Stimulated activated CD4-positive, alpha-beta T cell treated with anti-CD3 and anti-CD28 coated beads, Interleukin-1b, Interleukin-23, amount 100 ng/mL, for 4 hours (primary cell): ENCODE measurements at places on chromosomes 2 and 18.

DNA sequence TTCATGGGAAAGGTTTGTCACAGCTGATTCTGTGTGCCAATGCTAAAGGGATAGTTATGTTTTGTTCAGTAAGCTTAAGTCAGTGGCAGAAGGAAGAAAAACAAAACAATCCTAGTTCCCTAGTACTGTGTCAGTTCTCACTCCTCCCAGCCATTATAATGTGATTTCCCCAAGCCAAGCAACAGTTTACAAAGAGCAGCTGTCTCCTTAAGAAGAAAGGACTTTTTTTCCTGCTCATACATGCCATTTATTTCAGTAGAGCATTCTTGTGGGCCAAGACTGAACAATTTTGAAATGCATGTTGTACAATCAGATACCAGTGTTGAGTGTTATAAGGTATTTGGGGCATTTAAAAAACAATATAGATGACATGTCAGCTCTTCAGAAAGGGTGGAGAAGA is 52.1 kb downstream of the NEMP2 start:
- DNase-seq: no peak

GRCh38 chr18:12749121-12749520 is 46.3 kb downstream of the PSMG2 start:
- DNase-seq: no peak

DNA sequence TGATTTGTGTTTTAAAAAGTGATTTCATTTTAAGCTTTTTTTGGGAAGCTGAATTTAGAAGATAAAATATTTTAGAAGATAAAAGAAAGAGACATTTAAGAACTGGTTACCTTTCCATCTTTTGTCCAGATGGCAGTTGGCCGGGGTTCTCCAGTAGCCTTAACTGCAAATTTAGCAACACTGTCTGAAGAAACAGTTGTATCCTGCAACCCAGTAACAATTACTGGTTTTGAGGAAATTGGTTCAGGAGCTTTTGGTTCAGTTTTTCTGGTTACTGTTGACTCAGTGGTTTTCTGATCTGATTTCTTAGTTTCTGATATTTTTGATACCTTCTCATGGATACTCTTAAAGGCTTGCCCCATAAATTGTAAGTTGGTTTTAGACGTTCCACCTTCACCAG is 49.9 kb downstream of the PLEKHA3 start:
- no peak for DNase-seq

DNA sequence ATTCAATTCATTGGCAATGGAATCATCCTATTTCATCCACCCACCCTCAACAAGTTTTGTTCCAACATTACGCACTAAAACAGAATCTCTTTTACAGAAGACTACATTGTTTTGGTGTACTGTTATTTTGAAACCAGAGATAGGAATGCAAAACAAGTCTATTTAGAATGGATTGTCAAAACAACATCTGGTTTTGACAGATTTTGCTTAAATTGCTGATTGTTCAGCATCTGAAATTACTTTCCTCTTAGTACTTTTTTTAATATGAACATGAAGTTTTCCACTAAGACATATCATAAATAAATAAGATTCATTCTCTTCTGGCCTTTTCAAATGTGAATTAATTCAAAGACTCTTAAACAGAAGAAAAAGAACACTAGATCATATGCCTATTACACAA is 323.9 kb upstream of the TFPI start:
- no peak for DNase-seq

DNA sequence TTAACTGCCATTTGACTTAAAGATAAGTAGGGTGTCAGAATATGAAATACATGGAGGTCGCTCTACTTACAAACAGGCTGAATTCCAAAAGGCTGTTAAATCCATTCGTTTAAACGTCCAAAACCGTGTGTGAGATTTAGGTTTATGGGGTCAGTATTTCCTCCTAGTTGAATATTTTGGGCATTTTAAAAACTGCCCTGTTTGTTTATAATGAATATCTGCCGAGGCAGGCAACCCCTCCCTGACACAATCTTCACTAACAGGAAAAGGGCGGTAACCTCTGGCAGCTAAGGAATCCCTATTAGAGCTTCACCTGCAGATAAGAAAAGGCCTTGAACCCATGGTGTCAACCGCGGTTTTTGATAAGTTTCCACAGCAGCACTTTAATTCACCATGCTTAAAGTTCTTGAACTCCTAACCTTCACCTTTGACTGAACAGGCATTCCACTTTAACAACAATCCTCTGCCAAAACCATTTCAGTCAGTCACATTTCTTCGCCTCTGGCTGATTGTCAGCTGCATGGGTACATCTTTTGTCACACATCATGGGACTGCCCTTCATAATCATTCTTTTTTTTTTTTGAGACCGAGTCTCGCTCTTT is 17.8 kb downstream of the TRAK2 start:
- no peak for DNase-seq

GRCh38 chr2:8976442-8977259 is 26.8 kb downstream of the MBOAT2 start:
- DNase-seq: no peak

- DNase-seq: no peak
These were observed 29.9 kb downstream of the EPB41L3 start for GRCh38 chr18:5513947-5514346.

DNA sequence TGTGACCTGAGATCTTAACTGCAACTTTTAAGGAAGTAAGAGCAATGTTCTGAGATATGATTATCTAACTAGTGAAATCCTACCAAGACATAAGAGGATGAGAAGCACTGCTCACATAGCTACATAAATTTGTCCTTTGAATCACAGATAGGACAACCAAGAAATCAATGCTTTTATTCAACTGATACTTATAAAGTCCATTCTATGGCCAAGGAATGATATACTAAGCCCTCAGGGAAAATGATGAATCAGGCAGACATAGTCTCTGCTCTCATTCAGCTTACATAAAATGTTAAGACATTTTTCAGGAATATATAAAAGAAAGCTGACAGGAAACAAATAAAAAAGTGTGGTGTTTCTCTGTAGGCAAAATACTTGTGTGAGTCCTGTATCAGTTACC is 39.1 kb downstream of the PGAP1 start:
- no peak for DNase-seq
